ENCODE measurements at places on chromosomes 2 and 18.

DNA sequence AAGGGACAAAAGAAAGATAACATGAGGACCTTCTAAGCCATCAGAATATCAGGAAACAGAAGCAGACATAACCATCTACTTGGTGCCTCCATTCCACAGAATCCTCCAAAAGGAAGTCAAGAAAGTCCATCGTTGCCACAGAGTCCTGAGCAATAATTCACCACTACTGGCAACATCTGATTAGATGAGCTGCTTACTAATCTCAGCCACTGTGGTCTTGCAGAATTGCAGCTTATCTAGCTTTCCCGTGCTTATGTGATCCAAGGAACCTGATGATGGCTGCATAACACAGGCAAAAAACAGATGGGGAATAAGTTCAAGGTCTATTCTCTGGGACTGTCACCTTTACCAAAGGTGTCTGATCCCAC, 278.5 kb downstream of the AFF3 start:
- DNase-seq, result no peak

DNA sequence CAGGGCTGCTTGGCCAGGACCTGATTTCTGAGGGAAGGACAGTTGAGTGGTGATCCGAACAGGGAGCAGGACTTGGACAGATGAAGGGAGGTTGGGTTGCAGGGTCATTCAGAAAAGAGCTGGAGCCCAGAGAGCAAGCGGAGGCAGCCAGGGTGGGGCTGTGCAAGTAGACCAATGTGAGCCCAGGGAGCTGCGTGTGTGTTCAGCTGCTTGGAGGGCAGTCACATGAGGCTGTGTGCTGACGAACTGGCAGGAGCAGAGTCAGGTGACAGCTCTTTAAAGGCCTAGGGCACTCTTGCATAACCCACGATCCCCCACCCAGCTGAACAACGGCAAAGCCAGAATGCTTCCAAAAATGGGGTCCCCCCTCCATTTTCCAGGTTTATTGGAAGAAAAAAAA, 4.6 kb upstream of the MLPH start:
- DNase-seq, result no peak

- DNase-seq, result no peak
Observed at GRCh38 chr2:68238955-68239822, 13.1 kb downstream of the PPP3R1 start.

DNA sequence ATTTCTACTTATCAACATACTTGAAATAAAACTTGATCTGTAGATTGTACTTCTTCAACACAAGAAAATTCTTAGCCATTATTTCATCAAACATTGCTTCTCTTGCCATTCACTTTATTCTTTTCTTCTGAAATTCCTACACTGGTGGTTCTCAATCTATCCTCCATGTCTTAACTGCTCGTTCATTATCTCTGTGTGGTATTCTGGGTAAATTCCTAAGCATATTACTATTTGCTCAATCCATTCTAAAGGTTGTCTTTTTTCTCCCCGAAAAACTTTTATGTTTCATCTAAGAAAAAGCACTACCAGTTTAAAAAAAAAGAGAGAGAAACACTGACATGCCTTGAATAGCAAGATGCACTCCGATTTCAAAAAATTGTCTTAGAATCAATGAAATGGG, 18.0 kb downstream of the SP3 start:
- DNase-seq, result no peak

GRCh38 chr2:19357402-19358241, 801 bp downstream of the OSR1 start:
- no peak for DNase-seq

GRCh38 chr18:57544936-57545660, 41.4 kb downstream of the FECH start:
- no peak for DNase-seq

- no peak for DNase-seq
Observed at GRCh38 chr2:219887870-219888269, 260.4 kb downstream of the SLC4A3 start.

All from RKO (cell line).